Activated CD4-positive, alpha-beta T cell treated with anti-CD3 and anti-CD28 coated beads, Interleukin-2, amount 10 ng/mL, durations not matched to agents 24 days and 14 days (primary cell): ENCODE measurements at places on chromosomes 7 and 10. TPM values are rescaled to one million over a fixed set of nuclear protein-coding genes. Genes with fewer than 3 reads are reported as not detected.
A peak's percentile ranks its signal among the peaks of the same experiment; 100 is the strongest.

TMEM196 gene
- not detected in 2 replicates for total RNA-seq

DNA sequence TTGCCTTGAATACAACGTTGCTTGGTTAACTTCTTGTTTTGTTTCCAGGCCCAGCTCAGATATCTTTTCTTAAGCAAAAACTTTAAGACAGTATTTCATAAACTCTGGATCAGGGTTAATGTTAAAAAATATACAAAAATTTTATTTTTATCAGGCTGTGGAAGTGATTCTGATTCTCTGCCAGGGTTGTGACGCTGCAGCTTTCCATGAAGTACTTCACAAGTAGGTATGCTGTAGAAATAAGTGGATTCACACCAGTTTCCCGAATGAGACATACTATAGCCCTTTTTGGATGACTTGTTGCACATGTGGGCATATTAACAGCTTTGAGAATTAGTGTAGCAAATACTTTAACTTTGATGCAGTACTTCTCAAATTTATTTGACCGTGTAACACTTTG lies 70.1 kb downstream of the CDK14 start:
- H3K36me3 ChIP-seq, result no peaks in the 10 kb centered on the region
- H3K27me3 ChIP-seq, result no peaks in the 10 kb centered on the region
- DNase-seq, result no peak

GRCh38 chr7:155420116-155420515 lies 37.8 kb upstream of the EN2 start:
- no peak for DNase-seq
- H3K4me1 ChIP-seq, result no peaks in the 10 kb centered on the region
- peaks cover 5% of the 10 kb centered on the region for H3K27me3 ChIP-seq

GNB2 gene
- total RNA-seq, result 205 and 211 TPM in 2 replicates

GRCh38 chr10:124145109-124145870 lies 51.9 kb upstream of the CHST15 start:
- no peak overlapping the region for H3K4me3 ChIP-seq
- no peaks in the 10 kb centered on the region for H3K36me3 ChIP-seq
- H3K27me3 ChIP-seq, result peaks cover 2% of the 10 kb centered on the region
- H3K27ac ChIP-seq, result no peak overlapping the region
- no peak for DNase-seq

DNA sequence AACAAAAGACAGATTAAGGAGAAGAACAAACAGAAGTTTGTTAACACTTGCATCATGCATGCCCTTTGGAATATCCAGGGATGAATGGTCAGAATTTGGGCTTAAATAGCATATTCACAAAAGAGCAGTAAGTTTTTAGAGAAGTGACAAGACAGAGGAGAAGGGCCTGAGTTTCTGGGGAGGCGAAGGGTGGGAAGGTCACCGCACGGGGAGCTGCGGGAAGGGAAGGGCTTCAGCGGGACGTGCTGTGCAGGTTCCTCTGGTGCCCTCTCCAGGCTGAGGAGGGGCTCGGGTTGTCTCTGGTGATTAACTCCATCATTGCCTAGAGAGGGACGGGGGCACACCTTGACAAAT lies 10.4 kb upstream of the ZNF22 start:
- peaks cover 8% of the 10 kb centered on the region for H3K4me1 ChIP-seq
- peaks cover 6% of the 10 kb centered on the region for H3K27me3 ChIP-seq
- no peak overlapping the region for H3K4me3 ChIP-seq
- H3K36me3 ChIP-seq, result no peaks in the 10 kb centered on the region
- DNase-seq, result no peak

- H3K27me3 ChIP-seq, result no peaks in the 10 kb centered on the region
- no peak overlapping the region for H3K4me3 ChIP-seq
- H3K36me3 ChIP-seq, result no peaks in the 10 kb centered on the region
- no peak overlapping the region for H3K27ac ChIP-seq
- H3K4me1 ChIP-seq, result no peaks in the 10 kb centered on the region
- DNase-seq, result no peak
Observed at GRCh38 chr7:70420381-70420662, 711.6 kb upstream of the GALNT17 start.

CYP2C19 gene
- 0.33 TPM in 1 of 2 replicates, not detected in the other for total RNA-seq

- H3K36me3 ChIP-seq, result no peaks in the 10 kb centered on the region
- H3K27me3 ChIP-seq, result no peaks in the 10 kb centered on the region
Observed at GRCh38 chr10:14698111-14698828, 76.4 kb downstream of the FAM107B start.

GRCh38 chr7:127928852-127929251 lies 102.4 kb downstream of the LRRC4 start:
- H3K4me3 ChIP-seq, result no peak overlapping the region
- no peaks in the 10 kb centered on the region for H3K27me3 ChIP-seq
- no peak overlapping the region for H3K27ac ChIP-seq

DNA sequence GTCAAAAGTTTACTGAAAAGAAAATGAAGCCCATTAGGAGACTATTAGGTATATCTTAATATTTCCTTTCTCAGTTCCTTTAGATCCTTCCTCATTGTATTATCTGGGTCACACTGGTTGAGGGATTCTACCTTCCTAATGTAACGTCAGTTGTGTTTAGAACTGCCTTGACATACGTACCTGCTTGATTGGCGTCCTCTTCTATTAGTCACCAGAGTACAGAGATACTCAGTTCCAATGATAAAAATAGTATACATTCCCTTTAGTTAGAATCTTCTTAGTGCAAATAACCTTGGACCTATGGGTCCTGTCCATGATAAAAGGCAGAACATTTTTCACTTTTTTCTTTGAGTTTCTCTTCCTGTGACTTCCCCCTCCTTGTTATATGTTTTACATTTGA lies 45.2 kb downstream of the AHCYL2 start:
- H3K36me3 ChIP-seq, result peaks cover 3% of the 10 kb centered on the region
- DNase-seq, result no peak
- no peak overlapping the region for H3K4me3 ChIP-seq
- peaks cover 5% of the 10 kb centered on the region for H3K4me1 ChIP-seq
- H3K27ac ChIP-seq, result no peak overlapping the region

DNA sequence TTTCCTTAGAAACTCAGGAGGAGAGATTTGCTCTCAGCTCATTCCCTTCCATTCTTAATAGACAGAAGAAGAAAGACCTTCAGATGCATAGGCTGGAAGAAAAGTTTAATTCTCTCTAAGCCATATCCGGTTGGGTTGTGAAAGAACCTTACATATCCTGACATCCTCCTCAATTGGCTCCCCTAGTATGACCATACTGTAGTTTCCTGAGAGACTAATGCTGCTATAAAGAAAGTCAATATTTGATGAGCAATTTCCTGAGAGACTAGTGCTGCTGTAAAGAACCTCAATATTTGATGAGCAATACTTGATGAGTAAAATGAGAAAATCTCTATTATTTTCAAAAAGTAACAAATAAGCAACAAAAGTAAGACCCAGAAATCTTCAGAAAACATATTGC lies 888.5 kb upstream of the SORCS1 start:
- no peak overlapping the region for H3K4me3 ChIP-seq
- H3K27me3 ChIP-seq, result no peaks in the 10 kb centered on the region
- no peak for DNase-seq
- no peaks in the 10 kb centered on the region for H3K4me1 ChIP-seq
- H3K36me3 ChIP-seq, result no peaks in the 10 kb centered on the region

DNA sequence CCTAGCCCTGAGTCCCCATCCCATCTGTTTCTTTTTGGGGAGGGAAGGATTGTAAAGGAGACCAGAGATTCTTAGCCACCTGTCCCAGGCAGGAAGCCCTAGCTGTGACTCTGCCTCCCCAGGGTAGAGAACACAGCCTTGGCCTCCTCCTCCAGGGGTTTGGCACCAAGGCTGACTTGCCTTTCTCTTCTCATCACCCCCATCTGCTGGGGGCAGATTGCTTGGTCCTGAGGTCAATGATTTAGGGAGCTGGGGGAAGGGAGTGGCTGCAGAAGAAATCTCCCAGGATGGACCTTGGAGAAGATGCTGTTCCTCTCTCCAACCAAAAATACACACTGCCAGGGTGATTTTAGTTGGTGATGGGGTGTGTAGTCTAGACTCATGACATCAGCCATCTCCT lies 2.6 kb upstream of the MNX1 start:
- no peak overlapping the region for H3K27ac ChIP-seq
- no peaks in the 10 kb centered on the region for H3K36me3 ChIP-seq
- no peak for DNase-seq
- H3K4me1 ChIP-seq, result peaks cover 17% of the 10 kb centered on the region

CNPY1 gene
- not detected in 2 replicates for total RNA-seq

WEE2 gene
- not detected in 2 replicates for total RNA-seq

ETV1 gene
- not detected in 2 replicates for total RNA-seq

- peaks cover 10% of the 10 kb centered on the region for H3K4me1 ChIP-seq
- peak overlapping the region; percentile 91 for H3K27ac ChIP-seq
- DNase-seq, result peak; percentile 89
- H3K4me3 ChIP-seq, result peak overlapping the region; percentile 87
Observed at GRCh38 chr7:65980478-65981250, 1.3 kb downstream of the GUSB start.

CRPPA gene
- total RNA-seq, result 1.1 and 1.3 TPM in 2 replicates

DNA sequence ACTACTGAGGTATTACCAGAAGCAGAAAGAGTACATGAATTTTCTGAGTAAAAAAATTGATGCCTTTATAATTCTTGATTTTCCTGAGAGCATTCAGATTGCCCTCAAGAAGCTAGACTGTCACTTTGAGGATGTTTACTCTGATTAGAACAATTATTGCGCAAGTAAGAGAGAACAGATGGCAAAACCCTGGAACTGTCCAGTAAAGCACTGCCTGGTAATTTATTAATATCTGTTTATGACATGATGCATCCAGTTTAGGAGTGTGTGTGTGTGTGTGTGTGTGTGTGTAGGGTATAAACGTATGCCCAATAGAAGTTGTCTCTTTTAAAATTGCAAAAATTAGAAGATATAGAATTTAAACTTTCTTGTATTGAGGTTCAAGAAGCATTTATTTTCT lies 379.7 kb downstream of the PHTF2 start:
- no peak overlapping the region for H3K27ac ChIP-seq
- H3K4me1 ChIP-seq, result no peaks in the 10 kb centered on the region
- H3K36me3 ChIP-seq, result no peaks in the 10 kb centered on the region

CH25H gene
- not detected in 2 replicates for total RNA-seq

SPAM1 gene
- total RNA-seq, result not detected in 2 replicates
